ENCODE measurements at places on chromosomes 2 and 18. TPM values are rescaled to one million over a fixed set of nuclear protein-coding genes. Genes with fewer than 3 reads are reported as not detected.

Gene TGFA
- total RNA-seq, result 0.91 TPM

Gene LRATD1
- total RNA-seq, result under 0.01 TPM

Gene ANTXR1
- 403 TPM for total RNA-seq

Gene ABCG5
- not detected for total RNA-seq

Gene TUBA4B
- total RNA-seq, result not detected

Gene GPR75
- 4.5 TPM for total RNA-seq

Gene LYPD6B
- 2.4 TPM for total RNA-seq

Gene EGR4
- not detected for total RNA-seq

Gene CROCC2
- total RNA-seq, result under 0.01 TPM

Gene SLC19A3
- 9.3 TPM for total RNA-seq

Gene GKN1
- total RNA-seq, result 0.26 TPM

Gene RFX8
- total RNA-seq, result 9.0 TPM

Gene ZSWIM2
- total RNA-seq, result under 0.01 TPM
